ENCODE measurements at places on chromosomes 4 and X.

DNA sequence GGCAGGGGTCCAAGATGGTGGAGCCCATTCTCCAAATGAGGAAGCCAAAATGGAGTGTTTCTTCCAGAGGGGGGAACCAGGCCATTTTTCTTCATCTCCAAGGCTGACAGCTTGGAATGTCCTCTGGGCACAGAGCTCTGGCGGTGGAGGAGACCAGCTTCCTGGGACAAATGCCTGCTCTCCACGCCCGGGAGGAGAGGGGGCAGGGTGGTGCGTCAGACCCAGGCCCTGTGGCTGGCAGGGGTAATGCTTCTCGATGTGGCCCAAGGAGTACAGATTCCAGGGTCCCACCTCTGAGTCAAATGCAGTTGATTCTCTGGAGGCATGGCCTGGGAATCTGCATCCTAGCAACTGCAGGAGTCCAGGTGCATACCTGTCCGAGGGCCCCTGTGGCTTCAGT, 44.6 kb upstream of the ADRA2C start:
- DNase-seq = no peak

- DNase-seq = no peak
These were observed 207.7 kb upstream of the MID1 start for GRCh38 chrX:10828036-10828435.

DNA sequence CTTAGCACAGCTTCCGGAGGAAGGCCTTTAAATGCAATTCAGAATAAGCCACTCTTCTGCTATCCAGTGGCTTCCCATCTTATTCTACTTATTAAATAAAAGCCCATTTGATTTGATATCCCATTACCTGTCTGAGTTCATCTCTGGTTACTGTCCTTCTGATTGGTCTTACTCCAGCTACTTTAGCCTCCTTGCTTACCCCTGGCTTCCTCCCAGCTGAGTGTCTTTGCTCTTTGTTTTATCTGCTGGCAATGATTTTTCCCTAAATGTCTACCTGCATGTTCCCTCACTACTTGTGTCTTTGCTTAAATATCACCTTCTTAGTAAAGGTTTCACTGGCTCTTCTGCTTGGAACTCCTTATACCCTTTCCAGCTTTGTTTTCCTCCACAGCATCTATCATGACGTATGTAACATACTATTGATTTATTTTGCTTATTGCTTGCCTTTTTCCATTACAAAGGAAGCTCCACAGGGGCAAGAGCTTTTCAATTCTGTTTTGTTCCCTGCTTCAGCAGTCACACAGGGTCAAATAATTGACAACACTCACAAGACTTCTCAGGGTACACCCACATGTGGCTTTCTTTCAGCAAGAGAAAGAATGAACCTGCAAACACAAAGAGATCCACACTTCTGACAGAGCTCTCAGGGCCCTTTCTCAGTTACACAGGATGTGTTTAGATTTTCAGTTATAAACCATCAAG, 63.8 kb downstream of the TBC1D19 start:
- DNase-seq = no peak

DNA sequence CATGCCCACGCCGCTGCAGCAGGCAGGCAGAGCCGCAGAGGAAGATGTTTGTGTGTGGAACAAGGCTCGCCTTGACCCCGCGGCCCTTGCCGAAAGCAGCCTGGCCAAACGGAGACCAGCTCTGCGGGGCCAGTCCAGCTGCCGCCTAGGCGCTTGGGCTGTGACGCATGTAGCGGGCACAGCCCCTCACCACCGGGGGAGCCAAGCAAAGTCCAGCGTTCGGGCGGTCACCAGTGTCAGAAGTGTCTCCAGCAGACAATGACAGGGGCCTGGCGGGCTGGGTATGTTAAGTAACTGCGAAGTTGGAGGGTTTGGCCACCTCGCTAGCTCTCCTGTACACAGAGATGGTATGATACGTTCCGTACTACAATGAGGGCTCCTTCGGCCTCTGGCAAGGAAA, 1.3 kb downstream of the AMER1 start:
- peak; percentile 30 for DNase-seq

- no peak for DNase-seq
These were observed 388.6 kb downstream of the PCDH7 start for GRCh38 chr4:31108762-31109161.

DNA sequence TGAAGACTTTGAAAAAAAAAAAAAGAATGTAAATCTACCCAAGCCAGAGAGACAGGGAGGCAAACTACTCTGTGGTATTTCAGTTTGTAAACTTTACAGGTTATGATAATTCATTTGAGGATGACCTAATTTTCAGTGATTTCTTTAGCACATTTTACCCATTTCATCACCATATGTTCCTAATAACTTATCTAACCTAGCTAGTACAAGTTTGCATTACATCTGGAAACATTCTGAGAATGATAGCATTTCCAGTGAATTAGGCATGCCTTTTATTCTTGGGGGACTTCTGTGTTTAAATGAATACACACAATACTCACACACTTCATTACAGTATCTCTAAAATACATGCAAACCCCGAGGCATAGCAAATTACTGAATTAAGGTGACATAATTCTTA, 1055.5 kb downstream of the PCDH18 start:
- DNase-seq = no peak

- DNase-seq = no peak
These were observed 34.0 kb upstream of the BMP15 start for GRCh38 chrX:50876551-50876950.

DNA sequence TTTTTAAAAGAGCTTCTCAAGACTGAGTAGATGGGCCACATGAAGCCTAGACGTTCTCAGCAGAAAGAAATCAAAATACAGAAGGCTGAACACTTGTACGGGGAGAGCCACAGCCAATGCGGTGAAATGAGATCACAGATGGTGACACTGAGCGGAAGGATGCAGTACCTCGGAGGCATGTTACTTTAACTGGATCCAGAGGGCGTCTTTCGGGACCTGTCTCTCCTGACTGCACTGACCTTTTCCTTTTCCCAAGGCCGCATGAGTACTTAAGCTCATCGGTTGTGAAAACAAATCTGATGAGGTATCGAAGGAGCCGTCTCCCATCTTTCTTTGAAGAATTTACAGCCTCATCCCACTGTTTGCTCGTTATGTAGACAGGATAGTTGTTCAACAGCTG, 32.6 kb downstream of the BEND4 start:
- no peak for DNase-seq

DNA sequence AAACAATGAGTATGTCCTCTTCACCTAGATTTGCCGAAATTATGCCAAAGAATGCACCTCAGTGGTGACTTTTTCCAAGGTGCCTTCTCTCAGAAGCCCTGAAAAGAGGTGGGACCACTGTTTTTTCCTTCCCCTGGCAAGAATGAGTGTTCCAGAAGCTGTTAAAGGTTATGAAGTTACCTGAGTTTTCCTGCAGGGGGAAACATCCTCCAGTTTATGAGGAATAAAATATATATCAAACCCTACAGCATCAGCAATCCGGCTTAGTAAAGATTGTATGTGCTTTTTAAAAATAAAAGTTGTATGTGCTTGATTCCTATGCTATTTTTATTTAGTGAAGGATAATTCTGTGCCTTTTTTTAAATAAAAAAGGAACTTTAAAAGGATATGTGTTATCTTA, 73.3 kb downstream of the RBM46 start:
- DNase-seq = no peak

DNA sequence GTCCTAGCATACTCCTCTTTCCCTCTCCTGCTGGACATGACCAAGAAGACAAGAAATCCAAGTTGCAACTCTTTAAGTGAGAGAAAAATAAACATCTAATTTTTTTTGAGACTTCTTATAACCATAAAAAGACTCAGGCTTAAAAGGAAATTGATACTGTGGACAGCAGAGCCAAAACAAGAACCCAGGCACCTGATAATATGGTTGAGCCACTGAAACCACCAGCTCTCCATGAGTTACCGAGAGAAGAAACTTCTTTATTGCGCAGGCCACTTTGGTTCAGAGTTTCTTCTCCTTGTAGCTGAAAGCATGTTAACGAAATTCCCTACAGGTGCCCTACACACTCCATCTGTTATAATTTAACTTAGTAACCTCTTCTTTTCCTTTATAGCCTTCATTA, 11.3 kb upstream of the SPCS3 start:
- DNase-seq = no peak

- no peak for DNase-seq
These were observed 225.4 kb upstream of the AGA start for GRCh38 chr4:177667687-177668086.

DNA sequence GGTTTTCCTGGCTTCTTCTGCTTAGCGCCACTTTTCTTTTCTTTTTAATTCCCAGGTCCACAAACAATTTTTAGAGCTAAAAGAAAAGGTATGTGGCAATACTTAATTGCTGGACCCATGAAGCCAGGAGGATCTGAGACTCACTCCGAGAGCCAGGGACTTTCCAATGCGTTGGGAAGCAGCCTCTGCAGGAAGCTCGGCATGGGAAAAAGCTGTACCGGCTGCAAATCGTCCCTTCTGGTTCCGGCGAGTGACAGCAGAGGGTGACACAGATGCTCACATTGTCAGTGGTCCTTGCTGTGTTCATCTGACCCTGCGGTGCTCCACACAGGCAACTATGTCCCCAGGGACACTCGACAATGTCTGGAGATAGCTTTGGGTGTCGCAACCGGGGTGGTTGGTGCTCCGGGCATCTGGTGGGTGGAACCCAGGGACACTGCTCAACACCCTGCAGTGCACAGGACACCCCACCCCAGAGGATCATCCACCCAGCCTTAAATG, 164.0 kb downstream of the PRKX start:
- no peak for DNase-seq

DNA sequence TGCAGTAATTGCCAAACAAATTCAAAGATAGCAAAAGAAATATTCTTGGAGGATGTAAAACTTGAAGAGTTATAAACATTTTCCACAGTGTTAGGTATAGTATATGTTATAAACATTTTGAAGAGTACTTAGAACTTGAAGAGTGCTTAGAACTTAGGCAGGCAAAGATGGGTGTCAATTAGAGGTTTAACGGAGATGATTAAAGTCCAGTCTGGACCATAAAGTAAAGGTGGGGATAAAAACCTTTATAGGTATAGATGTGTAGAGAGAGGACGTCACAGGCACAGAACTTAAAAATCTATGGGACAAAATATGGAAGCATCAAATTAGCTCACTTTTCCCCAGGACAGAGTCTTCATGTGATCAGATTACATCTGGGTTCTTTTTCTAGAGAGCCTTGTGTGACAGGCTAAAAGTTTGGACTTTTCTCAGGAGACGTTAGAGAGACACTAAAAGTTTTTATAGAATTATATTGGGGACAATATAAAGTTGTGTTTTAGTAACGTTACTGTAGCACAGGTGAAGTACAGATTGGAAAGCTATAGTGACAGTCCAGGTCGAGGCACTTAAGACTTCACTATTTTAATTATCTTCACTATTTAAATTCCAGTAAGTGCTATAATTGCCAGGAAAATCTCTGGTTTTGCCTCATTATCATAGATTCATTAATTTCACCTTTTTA, 13.3 kb upstream of the MAD2L1 start:
- DNase-seq = no peak

DNA sequence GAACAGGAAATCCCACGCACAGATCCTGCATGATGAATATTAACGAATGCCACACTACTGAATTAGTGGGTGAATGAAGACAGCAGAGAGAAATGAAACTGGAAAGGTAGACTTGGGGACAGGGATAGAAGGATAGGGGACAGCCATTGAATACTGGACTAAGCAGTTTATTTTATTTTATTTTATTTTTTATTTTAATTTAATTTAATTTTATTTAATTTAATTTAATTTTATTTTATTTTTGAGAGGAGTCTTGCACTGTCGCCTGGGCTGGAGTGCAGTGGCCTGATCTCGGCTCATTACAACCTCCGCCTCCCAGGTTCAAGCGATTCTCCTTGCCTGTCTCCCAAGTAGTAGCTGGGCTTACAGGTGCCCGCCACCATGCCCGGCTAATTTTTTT, 385.2 kb downstream of the GPAT3 start:
- no peak for DNase-seq

- DNase-seq = no peak
These were observed 204.0 kb upstream of the PUDP start for GRCh38 chrX:7351926-7352325.

- DNase-seq = no peak
These were observed 47.6 kb downstream of the HOPX start for GRCh38 chr4:56633486-56633885.

DNA sequence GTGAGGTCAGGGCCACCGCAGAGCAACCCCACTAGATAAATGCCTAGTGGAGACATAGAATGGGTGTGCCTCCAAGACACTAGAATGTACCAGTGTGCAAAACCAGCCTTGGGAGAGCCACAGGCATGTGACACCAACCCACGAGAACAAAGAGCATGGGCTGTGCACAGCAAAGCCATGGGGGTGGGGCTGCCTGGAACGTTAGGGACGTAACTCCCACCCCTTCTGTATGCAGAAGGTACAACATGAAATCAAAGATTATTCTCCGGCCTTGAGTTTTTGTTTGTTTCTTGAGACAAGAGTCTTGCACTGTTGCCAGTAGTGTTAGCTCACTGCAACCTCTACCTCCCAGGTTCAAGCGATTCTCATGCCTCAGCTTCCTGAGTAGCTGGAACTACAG, 99.5 kb downstream of the MID1IP1 start:
- no peak for DNase-seq

DNA sequence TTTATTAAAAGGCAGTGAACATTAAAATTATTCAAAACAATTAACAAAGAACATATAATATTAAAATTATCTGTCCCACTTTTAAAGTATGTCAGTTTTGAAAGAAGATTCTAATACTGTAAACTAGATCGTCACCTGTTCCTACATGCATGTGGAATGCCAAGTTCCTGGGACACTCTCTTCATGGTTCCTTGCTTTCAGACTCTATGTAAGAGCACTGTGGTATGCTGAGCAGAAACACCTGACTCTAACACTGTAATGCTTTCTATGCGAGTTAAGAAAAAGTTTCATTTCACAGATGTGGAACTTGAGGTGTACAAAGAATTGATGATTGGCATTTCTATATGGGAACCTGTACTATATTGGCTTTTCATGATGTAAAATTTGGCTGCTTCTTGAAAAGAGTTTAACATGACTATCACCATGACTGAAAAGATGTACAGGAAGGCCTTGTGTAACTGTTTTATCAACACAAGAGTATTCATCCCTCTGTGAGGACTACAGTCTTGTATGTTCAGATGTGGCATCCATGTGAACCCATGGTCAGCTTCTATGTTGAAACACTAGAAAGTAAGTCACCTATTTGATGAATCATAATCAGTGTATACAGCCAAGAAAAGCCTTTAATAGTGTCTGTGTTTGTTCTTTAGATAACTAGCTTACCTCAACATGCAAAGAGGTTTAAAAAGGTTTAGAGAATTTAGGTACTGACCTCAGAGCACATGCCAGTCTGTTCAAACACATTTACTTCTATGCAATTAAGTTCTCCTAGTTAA, 354.5 kb downstream of the ARHGAP24 start:
- no peak for DNase-seq

DNA sequence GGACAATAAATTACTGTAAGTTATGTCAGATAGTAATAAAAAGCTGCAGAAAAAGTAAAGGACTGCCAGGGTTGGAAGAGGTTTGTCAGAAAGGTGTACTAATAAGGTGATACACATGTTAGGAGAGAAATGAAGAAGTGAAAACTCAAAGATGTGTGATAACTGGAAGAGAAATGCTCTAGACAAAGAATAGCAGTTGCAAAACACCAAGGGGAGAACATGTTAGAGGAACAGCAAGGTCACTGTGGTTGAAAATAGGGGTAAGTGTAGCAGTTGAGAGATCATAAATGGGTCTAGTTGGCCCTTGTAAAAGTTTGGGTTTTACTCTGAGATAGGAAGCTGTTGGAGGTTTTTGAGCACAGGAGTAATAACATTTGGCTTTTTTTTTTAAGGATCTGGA, 46.9 kb downstream of the HSPA4L start:
- DNase-seq = no peak

- DNase-seq = no peak
These were observed 351.2 kb downstream of the BMPR1B start for GRCh38 chr4:95108883-95109421.

- DNase-seq = no peak
These were observed 244.5 kb upstream of the SPANXN1 start for GRCh38 chrX:145002771-145003170.

Data from large intestine (tissue), 12 donors.